ENCODE measurements at places on chromosomes 16 and 17. TPM values are rescaled to one million over a fixed set of nuclear protein-coding genes. Genes with fewer than 3 reads are reported as not detected.

- no peak overlapping the region for H3K4me3 ChIP-seq
- DNase-seq: no peak
- no peaks in the 10 kb centered on the region for H3K27me3 ChIP-seq
- H3K36me3 ChIP-seq: peaks cover 43% of the 10 kb centered on the region
- H3K4me1 ChIP-seq: peaks cover under 1% of the 10 kb centered on the region
- no peak overlapping the region for H3K27ac ChIP-seq
These were observed 46.6 kb downstream of the PLD6 start for GRCh38 chr17:17159571-17159970.

GRCh38 chr17:45834471-45835396 lies 9.9 kb upstream of the SPPL2C start:
- H3K4me3 ChIP-seq: no peak overlapping the region
- no peak overlapping the region for H3K27ac ChIP-seq
- DNase-seq: no peak
- no peaks in the 10 kb centered on the region for H3K36me3 ChIP-seq
- H3K27me3 ChIP-seq: peaks cover 37% of the 10 kb centered on the region

DNA sequence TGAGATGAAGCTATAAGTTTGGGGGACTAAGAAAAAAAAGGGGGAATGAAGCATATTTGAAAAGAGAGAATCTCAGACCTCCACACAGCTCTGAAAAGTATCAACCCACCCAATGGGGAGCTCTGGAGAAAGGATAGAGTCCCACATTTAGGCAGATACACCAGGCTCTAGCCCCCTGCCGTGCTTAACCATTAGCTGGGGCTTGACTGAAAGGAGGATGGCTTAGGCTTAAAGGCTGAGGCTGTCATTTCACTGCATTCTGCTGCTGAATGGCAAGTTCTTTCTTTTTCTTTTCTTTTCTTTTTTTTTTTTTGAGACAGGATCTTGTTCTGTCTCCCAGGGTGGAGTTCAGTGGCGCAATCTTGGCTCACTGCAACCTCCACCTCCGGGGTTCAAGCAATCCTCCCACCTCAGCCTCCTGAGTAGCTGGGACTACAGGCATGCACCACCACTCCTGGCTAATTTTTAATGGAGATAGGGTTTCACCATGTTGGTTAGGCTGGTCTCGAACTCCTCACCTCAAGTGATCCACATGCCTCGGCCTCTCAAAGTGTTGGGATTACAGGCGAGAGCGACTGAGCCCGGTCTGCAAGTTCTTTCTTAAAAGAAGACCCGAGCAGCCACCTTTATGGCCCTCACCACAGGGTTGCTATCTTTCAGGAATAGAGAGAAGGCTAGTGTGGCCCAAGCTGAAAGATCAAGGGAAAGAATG lies 9.0 kb upstream of the MMP2 start:
- no peak overlapping the region for H3K4me3 ChIP-seq
- H3K36me3 ChIP-seq: no peaks in the 10 kb centered on the region
- no peak for DNase-seq
- H3K27ac ChIP-seq: peak overlapping the region; percentile 36
- H3K27me3 ChIP-seq: peaks cover 3% of the 10 kb centered on the region

GRCh38 chr16:1137604-1138003 lies 15.3 kb upstream of the CACNA1H start:
- no peak for DNase-seq
- peaks cover 4% of the 10 kb centered on the region for H3K36me3 ChIP-seq
- no peaks in the 10 kb centered on the region for H3K4me1 ChIP-seq
- H3K27ac ChIP-seq: no peak overlapping the region

GRCh38 chr16:57044931-57045693 lies 47.3 kb upstream of the CPNE2 start:
- H3K36me3 ChIP-seq: peaks cover 7% of the 10 kb centered on the region
- H3K27ac ChIP-seq: no peak overlapping the region
- H3K4me3 ChIP-seq: no peak overlapping the region
- DNase-seq: no peak
- H3K4me1 ChIP-seq: peaks cover 7% of the 10 kb centered on the region

DNA sequence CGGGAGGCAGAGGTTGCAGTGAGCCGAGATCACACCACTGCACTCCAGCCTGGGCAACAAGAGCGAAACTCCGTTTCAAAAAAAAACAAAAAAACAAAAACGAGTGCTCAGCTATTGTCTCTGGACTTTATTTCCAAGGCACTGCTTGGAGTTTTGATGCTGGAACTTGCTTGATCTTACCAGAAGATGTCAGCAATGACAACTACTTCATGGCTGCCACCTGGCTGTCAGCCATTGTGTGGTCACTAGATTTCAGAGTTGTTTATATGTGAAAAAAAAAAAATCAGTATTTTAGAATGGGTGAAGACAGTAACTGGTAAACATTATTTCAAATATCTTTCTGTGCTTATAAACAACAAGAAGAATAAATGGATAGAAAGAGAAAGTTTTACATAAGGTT lies 26.3 kb upstream of the OR4D1 start:
- H3K4me3 ChIP-seq: no peak overlapping the region
- no peak overlapping the region for H3K27ac ChIP-seq
- peaks cover 40% of the 10 kb centered on the region for H3K27me3 ChIP-seq

DNA sequence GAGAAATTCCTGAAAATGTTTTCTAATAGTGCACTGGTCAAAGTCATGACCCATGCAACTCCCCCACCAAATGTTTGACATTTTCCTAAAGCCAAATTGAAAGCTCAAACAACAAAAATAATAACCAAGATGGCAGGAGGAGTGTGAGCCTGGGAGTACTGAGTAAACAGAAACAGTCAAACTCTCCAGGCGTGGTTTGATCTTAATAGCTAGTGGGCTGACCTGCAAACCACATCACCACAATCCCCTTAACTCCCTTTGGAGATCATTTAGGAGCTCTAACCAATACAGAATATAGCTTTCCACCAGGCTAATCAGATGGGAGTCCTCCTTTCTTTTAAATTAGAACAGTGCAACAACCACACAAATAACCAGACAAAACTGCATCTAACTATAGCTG lies 19.2 kb upstream of the MEIOC start:
- no peaks in the 10 kb centered on the region for H3K27me3 ChIP-seq
- peaks cover 3% of the 10 kb centered on the region for H3K4me1 ChIP-seq
- H3K36me3 ChIP-seq: no peaks in the 10 kb centered on the region

DNA sequence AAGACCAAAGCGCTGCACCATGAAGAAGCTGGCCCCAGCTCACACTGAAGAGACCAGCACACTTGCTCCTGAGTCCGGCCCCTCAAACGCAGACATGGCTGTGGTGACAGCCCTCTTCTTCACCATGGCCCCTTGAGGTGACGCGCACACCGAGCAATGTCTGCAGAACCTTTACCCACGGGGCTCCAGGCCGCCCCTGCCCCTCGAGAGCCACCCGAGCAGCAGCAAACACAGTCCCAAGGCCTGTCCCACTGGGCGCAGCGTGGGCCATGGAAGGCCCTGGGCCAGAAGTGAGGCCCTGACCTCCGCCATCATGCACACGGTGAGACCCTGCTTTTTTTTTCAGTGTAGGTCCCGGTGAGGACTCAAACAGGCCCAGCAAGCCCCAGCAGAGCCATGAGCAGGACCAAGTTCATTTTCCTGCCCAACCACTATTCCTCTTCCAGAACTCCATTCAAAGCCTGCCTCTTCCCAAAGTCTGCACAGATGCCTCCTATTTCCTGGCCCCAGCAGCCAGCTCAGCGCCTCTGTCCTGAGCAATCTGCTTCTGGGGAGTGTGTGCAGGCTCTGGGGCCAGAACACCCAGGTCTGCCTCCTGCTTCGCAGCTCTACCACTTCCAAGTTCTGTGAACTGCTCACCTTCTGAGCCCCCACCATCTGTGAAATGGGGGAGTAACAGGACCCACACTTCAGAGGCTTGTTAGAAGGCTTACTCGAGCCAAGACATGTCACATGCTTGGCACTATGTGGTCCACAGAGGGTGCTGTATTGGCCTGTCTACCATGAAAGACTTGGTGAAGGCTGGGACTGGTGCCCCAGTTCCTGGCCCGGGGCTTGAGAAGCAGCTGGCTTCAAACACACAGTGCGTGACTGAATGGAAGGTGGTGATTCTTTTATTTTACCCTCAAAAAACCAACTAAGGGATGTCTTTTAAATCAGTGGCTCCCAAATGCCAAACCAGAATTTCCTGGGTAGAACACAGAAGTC lies 35.7 kb upstream of the GSG1L start:
- H3K27me3 ChIP-seq: no peaks in the 10 kb centered on the region
- H3K4me3 ChIP-seq: no peak overlapping the region
- no peaks in the 10 kb centered on the region for H3K4me1 ChIP-seq
- peaks cover 43% of the 10 kb centered on the region for H3K36me3 ChIP-seq

- peaks cover 35% of the 10 kb centered on the region for H3K4me1 ChIP-seq
- no peak overlapping the region for H3K4me3 ChIP-seq
- peak; percentile 25 for DNase-seq
- peaks cover 16% of the 10 kb centered on the region for H3K36me3 ChIP-seq
- no peaks in the 10 kb centered on the region for H3K27me3 ChIP-seq
- H3K27ac ChIP-seq: no peak overlapping the region
These were observed 6.5 kb downstream of the XPO6 start for GRCh38 chr16:28205117-28205899.

- no peak overlapping the region for H3K27ac ChIP-seq
- peak; percentile 85 for DNase-seq
- H3K27me3 ChIP-seq: no peaks in the 10 kb centered on the region
- H3K4me3 ChIP-seq: no peak overlapping the region
- no peaks in the 10 kb centered on the region for H3K4me1 ChIP-seq
These were observed 32.6 kb upstream of the ZNF469 start for GRCh38 chr16:88349903-88350900.

- H3K4me1 ChIP-seq: peaks cover 22% of the 10 kb centered on the region
- H3K27me3 ChIP-seq: peaks cover 94% of the 10 kb centered on the region
- DNase-seq: no peak
- H3K4me3 ChIP-seq: peak within 1 kb of the TSS; percentile 28
- no peak within 1 kb of the TSS for H3K27ac ChIP-seq
- H3K36me3 ChIP-seq: peaks cover 2% of the 10 kb centered on the region
These were observed at the start of gene PRAC1 for GRCh38 chr17:48722201-48722907. Gene PRAC1, minus strand, starts transcription at chr17:48722518. Its CDS starts 126 bp downstream, at chr17:48722392.

The HES7 gene
- 0.70 TPM for total RNA-seq

The MYCBPAP gene
- total RNA-seq: 1.2 TPM

The TSPOAP1 gene
- not detected for total RNA-seq

The OR1F1 gene
- total RNA-seq: not detected

The NPTX1 gene
- total RNA-seq: 20.3 TPM

The C16orf74 gene
- 0.82 TPM for total RNA-seq

The NLRC3 gene
- total RNA-seq: 0.12 TPM

The CCL8 gene
- total RNA-seq: not detected

Data from chondrocyte (in vitro differentiated cells).